ENCODE measurements at places on chromosomes 7 and 10.

DNA sequence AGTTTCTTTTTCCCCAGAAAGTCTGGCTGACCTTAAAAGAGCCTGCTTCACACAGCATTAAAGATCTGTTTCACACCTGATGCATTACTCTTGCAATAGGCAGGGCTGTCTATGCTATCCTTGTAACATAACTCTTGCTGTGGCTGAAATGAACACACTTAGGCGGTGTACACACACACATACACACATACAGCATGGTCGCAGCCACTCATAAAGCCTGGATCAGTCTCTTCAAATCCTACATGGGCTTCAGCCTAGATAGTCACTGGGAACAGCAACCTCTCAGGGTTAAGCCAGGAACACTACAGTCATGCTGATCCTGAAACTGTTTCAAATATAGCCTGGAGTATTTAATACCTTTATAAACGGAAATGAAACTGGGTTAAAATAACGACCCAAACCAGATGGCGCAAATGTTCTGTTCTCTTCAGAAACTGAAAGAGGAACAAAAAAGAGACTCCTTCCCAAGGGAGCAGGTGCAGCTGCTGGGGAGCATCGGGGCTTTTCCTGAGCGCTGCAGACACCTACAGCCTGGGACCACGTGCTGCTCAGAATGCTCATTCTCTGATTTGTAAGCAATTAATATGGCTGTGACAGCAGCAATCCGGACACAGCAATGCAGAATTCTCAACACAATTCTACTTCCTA is 61.0 kb upstream of the SFMBT2 start:
- DNase-seq = peak; percentile 48

GRCh38 chr10:819326-819725 is 112.2 kb downstream of the LARP4B start:
- DNase-seq = no peak

DNA sequence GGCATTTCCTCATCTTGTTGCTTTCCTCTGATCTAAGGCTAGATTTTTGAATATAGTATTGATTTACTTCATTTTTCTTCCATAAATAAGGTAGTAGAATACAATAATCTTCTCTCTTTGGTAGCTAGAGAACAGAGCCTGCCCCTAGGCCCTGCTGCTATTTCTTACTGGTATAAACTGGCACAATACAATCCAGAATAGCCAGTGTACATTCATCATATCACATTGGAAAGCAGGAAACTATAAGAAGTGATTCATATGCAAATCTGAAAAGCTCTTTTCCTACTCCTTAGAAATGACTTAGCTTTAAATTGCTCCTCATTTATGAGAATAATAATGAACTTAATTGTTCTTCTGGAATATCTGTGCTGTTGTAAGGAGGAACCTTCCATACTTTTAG is 100.2 kb downstream of the KCND2 start:
- no peak for DNase-seq

- no peak for DNase-seq
Observed at GRCh38 chr10:4046712-4047354, 261.8 kb upstream of the KLF6 start.

GRCh38 chr7:36128448-36129047 is 24.5 kb upstream of the EEPD1 start:
- peak; percentile 22 for DNase-seq

DNA sequence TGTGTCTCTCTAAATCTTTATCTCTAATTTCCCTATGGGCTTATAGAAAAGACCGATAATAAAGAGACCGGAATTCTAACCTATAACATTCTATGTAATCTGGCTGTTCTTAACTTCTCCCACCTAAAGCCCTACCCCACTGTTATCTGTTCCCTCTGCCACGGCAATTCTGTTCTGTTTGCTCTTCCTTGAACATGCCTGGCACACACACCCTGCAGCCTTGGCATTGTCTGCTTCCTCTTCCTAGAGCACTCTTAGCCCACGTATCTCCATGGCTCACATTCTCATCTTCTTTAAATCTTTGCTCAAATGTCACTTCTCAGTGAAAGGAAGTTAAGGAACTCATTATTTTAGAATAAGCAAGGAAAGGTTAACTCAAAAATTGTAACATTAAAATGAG is 309.2 kb downstream of the GPR158 start:
- DNase-seq = no peak
